ENCODE measurements at places on chromosomes 1 and 21.

- H3K36me3 ChIP-seq, result no peaks in the 10 kb centered on the region
- DNase-seq, result peak; percentile 9
- peaks cover 16% of the 10 kb centered on the region for H3K27me3 ChIP-seq
- H3K4me1 ChIP-seq, result peaks cover 23% of the 10 kb centered on the region
Measured at GRCh38 chr1:212667223-212668139, 32.2 kb downstream of the BATF3 start.

GRCh38 chr1:42335809-42336518 is 929 bp upstream of the FOXJ3 start:
- peak overlapping the region; percentile 90 for H3K4me3 ChIP-seq
- no peaks in the 10 kb centered on the region for H3K36me3 ChIP-seq
- H3K27me3 ChIP-seq, result peaks cover 7% of the 10 kb centered on the region
- DNase-seq, result no peak
- peak overlapping the region; percentile 78 for H3K27ac ChIP-seq

GRCh38 chr1:2977886-2978611 is 43.2 kb upstream of the ACTRT2 start:
- no peak overlapping the region for H3K27ac ChIP-seq
- peaks cover 11% of the 10 kb centered on the region for H3K4me1 ChIP-seq
- no peak for DNase-seq
- H3K36me3 ChIP-seq, result no peaks in the 10 kb centered on the region

GRCh38 chr1:6509919-6510291 is 18.4 kb upstream of the PLEKHG5 start:
- DNase-seq, result no peak
- H3K4me3 ChIP-seq, result no peak overlapping the region
- H3K4me1 ChIP-seq, result no peaks in the 10 kb centered on the region
- no peaks in the 10 kb centered on the region for H3K27me3 ChIP-seq

- no peak overlapping the region for H3K4me3 ChIP-seq
- DNase-seq, result no peak
- no peak overlapping the region for H3K27ac ChIP-seq
- H3K4me1 ChIP-seq, result peaks cover 12% of the 10 kb centered on the region
- H3K27me3 ChIP-seq, result no peaks in the 10 kb centered on the region
- H3K36me3 ChIP-seq, result peaks cover 5% of the 10 kb centered on the region
Measured at GRCh38 chr1:15370781-15371520, 38.7 kb upstream of the EFHD2 start.

GRCh38 chr1:192914696-192915095 is 105.9 kb downstream of the RGS2 start:
- peaks cover 2% of the 10 kb centered on the region for H3K27me3 ChIP-seq
- H3K27ac ChIP-seq, result no peak overlapping the region

DNA sequence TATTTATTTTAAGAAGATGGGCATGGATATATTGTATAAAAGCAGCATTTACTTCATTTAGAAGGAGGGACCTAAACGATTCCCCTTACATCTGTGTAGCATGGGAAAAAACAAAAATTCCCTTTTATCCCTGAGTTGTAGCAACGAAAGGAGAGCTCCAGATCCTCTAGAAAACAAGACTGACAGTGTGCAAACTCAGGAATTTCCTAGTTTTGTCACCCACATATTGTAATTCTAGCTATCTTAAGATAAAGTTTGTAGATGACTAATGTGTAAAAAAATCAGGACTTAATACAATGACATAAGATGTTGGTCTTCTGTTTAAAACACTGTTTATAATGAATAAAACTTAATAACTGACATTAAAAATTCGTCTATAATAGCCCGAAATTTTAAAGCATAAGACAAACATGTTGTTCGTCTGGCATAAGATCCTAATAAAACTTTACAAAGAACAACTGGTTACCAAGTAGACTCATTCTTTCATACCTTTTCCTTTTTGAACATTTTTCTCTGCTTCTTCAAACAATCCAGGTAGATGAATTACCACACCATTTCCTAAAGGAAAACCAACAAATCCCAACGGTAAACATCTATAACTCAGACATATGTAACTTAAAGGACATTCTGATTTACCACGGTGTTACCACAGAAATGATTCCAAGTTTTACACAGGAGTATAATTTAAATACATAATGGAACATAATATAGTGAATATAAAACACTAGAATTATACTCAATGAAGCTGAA is 15.2 kb downstream of the ADSS2 start:
- H3K4me1 ChIP-seq, result peaks cover 25% of the 10 kb centered on the region
- H3K36me3 ChIP-seq, result peaks cover 9% of the 10 kb centered on the region
- peak overlapping the region; percentile 22 for H3K27ac ChIP-seq
- no peak overlapping the region for H3K4me3 ChIP-seq
- no peak for DNase-seq
- H3K27me3 ChIP-seq, result no peaks in the 10 kb centered on the region

GRCh38 chr1:5874416-5875110 is 117.7 kb downstream of the NPHP4 start:
- no peaks in the 10 kb centered on the region for H3K4me1 ChIP-seq
- no peak overlapping the region for H3K27ac ChIP-seq
- no peak overlapping the region for H3K4me3 ChIP-seq
- peaks cover 5% of the 10 kb centered on the region for H3K27me3 ChIP-seq
- no peak for DNase-seq
- H3K36me3 ChIP-seq, result peaks cover 6% of the 10 kb centered on the region

DNA sequence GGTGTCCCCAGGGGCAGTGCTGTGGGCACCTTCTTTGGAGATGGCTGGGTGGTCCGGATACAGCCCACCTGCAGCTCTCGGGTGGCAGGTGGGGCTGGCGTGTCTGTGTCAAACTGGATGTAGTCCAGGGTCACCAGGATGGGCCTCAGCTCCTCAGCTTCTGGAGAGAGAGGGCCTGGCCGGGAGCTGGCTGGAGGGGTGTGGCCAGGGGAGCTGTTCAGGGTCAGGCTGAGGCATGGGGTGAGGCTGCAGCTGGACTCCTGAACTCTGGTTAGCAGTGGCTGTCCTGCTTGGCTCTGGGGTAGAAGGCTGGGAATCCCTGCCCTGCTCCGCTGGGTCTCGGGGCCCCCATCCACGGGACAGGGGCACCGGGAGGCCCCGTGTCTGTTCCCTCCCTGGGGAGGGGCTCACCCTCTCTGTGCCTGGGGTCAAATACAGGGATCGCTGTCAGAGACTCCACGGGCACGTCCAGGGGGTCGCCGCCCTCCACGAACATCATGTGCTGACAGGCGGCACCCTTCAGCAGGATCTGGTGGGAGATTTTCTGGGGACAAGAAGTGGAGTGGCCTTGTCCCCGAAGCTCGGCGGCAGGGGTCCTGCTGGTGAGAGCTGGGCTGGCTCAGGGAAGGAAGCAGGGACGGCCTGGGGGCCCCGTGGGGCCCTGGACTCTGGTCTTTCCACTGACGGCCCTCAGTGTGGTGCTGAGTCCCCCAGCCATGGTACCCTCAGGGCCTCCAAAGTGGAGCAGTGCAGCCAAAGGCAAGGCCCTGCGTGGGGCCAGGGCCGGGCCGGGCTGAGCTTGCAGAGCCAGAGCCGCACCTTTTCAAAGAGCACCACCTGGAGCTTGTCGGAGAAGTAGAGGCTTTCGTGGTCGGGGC is 4.1 kb upstream of the TMEM52 start:
- H3K27me3 ChIP-seq, result peaks cover 3% of the 10 kb centered on the region
- H3K4me3 ChIP-seq, result no peak overlapping the region
- no peaks in the 10 kb centered on the region for H3K36me3 ChIP-seq
- H3K4me1 ChIP-seq, result peaks cover under 1% of the 10 kb centered on the region
- no peak for DNase-seq
- no peak overlapping the region for H3K27ac ChIP-seq

GRCh38 chr1:114149211-114149610 is 4.5 kb downstream of the SYT6 start:
- no peak for DNase-seq
- H3K27me3 ChIP-seq, result peaks cover 15% of the 10 kb centered on the region
- H3K4me1 ChIP-seq, result peaks cover 8% of the 10 kb centered on the region

DNA sequence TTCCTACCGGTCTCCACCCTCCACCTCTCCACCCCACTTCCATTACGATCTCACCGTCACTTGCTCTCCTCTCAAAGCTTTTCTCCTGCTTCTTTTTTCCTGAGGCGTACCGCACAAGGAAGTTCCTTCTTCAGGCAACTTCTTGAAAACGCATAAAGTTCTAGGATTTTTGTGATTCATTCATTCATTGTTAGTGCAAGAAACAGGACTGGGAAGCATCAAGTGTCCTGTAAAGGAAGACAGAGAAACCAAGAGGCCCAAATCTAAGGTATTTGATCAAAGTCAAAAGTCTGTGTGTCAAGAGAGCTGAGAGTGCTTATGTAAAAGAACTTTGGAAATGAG is 1.3 kb upstream of the RCC2 start:
- peaks cover 27% of the 10 kb centered on the region for H3K4me1 ChIP-seq
- H3K27ac ChIP-seq, result no peak overlapping the region
- H3K4me3 ChIP-seq, result peak overlapping the region; percentile 63
- DNase-seq, result no peak

GRCh38 chr1:95197616-95198252 is 36.3 kb upstream of the RWDD3 start:
- no peaks in the 10 kb centered on the region for H3K4me1 ChIP-seq
- no peaks in the 10 kb centered on the region for H3K36me3 ChIP-seq
- H3K27ac ChIP-seq, result no peak overlapping the region
- no peak overlapping the region for H3K4me3 ChIP-seq

DNA sequence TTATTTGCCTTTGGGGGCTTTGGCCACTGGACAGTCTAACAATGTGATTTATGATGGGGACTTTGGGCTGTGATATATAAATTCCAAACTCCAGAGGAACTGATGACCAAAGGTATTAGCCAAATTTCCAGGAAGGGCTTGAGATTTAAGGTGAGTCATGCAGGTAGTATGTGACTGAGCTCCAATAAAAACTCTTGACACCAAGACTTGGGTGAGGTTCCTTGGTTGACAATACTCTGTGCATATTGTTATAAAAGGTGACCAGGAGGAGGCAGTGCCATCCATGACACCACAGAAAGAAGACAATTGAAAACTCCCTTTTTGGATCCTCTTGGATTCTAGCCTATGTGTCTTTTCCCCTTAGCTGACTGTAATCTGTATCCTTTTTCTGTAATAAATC is 392.7 kb upstream of the LRRC7 start:
- H3K27me3 ChIP-seq, result no peaks in the 10 kb centered on the region
- no peaks in the 10 kb centered on the region for H3K4me1 ChIP-seq
- no peak for DNase-seq
- no peak overlapping the region for H3K4me3 ChIP-seq

DNA sequence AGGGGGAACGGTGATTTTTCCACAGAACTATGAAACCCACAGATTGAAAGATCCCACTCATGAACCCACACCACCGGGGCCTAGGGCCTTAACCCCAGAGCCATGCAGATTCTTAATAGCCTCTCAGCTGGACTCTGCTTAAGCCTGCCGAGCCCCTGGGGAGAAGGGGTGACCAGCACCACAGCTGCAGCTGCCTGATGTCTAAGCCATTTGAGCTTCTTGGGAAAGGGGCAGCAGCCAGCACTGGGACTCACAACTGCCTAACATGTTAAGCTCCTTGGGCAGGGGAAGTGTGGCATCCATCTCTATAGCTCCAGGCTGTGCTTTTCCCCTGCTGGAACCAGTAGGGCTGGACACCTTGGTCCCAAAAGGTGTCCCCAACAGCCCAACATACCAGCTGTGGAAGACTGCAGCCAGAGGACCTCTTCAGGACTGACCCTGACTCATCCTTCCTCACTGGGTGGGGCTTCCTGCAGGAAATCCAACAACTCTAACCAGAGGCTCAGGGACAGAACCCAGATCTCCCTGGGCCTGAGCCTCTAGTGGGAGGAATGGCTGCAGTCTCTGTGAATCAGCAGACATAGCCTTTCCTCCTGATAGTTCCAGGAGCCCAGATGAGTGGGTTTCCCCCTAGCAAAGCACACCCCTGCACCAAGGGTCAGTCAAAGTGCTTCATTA is 34.6 kb upstream of the FMO3 start:
- no peak for DNase-seq
- no peaks in the 10 kb centered on the region for H3K27me3 ChIP-seq
- H3K4me3 ChIP-seq, result no peak overlapping the region
- H3K36me3 ChIP-seq, result no peaks in the 10 kb centered on the region
- no peaks in the 10 kb centered on the region for H3K4me1 ChIP-seq

DNA sequence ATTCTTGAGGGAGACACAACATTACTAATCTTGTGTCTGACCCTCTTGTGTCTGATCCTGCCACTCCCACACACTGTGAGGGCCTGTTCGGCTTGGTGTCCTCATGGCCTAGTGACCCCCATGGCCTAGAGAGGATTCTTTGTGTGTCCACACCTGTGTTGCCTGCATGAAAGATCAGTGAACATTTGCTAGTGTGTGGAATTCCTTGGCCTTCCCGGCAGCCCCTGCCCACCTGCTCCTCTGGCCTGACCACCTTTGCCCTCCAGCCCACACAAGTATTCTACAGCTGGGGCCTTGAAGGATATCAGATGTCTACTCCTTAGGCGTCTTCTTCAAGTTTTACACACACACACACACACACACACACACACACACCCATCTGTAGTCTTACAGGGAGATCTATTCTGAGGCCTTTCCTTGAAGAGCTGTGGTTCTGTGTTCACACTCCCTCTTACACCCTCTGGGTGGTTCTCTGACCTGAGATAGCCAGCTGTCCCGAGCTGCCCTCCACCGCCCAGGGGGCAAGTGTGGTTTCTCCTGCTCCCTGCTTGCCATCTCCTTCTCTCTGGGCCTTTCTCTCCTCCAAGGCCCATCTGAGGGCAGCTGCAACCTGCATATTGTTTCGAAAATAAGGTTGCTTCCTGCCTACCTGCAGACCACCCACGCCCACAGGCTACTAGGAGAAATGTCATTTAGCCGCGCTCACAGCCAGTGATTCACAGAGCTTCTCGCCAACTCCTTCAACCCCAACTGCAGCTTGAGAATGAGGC is 45.4 kb downstream of the CD247 start:
- peaks cover 100% of the 10 kb centered on the region for H3K4me1 ChIP-seq
- no peak for DNase-seq
- H3K27me3 ChIP-seq, result peaks cover 60% of the 10 kb centered on the region
- peak overlapping the region; percentile 88 for H3K4me3 ChIP-seq

GRCh38 chr1:8202182-8202905 is 115.6 kb upstream of the SLC45A1 start:
- no peaks in the 10 kb centered on the region for H3K36me3 ChIP-seq
- no peak overlapping the region for H3K27ac ChIP-seq
- H3K4me3 ChIP-seq, result no peak overlapping the region
- DNase-seq, result no peak

GRCh38 chr1:62693123-62693522 is 4.9 kb upstream of the DOCK7 start:
- no peaks in the 10 kb centered on the region for H3K27me3 ChIP-seq
- no peak for DNase-seq
- no peaks in the 10 kb centered on the region for H3K36me3 ChIP-seq
- no peak overlapping the region for H3K4me3 ChIP-seq

- no peaks in the 10 kb centered on the region for H3K36me3 ChIP-seq
- H3K27ac ChIP-seq, result no peak overlapping the region
- no peak for DNase-seq
- H3K27me3 ChIP-seq, result peaks cover 15% of the 10 kb centered on the region
- H3K4me1 ChIP-seq, result no peaks in the 10 kb centered on the region
- no peak overlapping the region for H3K4me3 ChIP-seq
Measured at GRCh38 chr1:112737573-112737972, 22.4 kb upstream of the PPM1J start.

DNA sequence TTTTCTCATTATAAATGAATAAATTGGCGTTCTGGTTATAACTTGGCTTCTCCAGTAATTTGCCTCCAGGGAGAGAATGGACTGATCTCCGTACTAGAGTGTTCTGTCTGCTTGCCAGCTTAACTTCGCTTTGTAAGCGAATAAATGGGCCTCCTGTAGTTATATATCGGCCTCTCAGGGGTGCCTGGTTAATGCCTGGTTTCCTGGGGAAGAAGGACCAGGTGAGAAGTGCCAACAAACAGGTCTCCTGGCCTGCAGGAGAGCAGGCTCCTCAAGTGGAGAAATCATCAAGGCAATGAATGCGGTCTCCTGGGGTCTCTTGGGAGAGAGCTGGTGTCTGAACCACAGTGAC is 107.4 kb upstream of the SERBP1 start:
- no peak overlapping the region for H3K27ac ChIP-seq
- no peak for DNase-seq
- no peak overlapping the region for H3K4me3 ChIP-seq
- peaks cover 15% of the 10 kb centered on the region for H3K4me1 ChIP-seq
- peaks cover 2% of the 10 kb centered on the region for H3K27me3 ChIP-seq
- H3K36me3 ChIP-seq, result no peaks in the 10 kb centered on the region
